ENCODE measurements at places on chromosomes 2 and 18.

DNA sequence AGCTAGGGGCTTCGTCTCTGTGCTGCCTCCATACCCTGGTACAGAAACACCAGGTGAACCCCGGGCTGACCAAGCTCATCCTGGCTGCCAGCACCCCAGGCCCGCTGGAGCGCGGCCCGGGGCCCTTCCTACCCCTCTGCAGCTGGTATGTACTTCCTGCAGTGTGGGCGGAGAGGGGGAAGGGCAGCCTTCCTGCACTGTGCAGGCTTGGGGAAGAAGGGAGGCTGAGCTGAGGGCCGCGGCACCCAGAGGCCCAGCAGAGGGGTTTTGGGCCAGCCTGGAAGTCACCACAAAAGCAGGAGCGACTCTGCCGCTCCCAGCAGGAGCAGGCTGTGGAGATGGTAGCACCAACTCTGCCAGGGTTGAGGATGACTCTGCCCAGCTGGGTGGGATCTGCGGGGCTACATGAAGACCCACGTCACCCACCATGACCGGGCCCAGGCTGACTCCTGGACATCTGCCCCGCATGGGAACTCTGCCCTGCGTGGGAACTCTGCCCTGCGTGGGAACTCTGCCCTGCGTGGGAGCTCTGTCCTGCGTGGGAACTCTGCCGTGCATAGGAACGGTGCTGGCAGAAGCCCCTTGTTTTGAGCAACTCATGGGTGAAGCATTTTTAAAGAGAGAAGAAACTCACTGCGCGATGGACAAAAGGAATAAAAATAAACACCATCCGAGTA is 273.3 kb downstream of the NDUFA10 start:
- DNase-seq = no peak

GRCh38 chr2:78417355-78417754 is 608.1 kb upstream of the REG3G start:
- DNase-seq = no peak

- no peak for DNase-seq
Measured at GRCh38 chr18:36826556-36826955, 2.2 kb downstream of the TPGS2 start.

GRCh38 chr2:188292348-188293239 is 920 bp downstream of the GULP1 start:
- peak; percentile 90 for DNase-seq

- DNase-seq = no peak
Measured at GRCh38 chr2:136362676-136363390, 244.9 kb upstream of the CXCR4 start.
